ENCODE measurements at places on chromosomes 12 and 14.

DNA sequence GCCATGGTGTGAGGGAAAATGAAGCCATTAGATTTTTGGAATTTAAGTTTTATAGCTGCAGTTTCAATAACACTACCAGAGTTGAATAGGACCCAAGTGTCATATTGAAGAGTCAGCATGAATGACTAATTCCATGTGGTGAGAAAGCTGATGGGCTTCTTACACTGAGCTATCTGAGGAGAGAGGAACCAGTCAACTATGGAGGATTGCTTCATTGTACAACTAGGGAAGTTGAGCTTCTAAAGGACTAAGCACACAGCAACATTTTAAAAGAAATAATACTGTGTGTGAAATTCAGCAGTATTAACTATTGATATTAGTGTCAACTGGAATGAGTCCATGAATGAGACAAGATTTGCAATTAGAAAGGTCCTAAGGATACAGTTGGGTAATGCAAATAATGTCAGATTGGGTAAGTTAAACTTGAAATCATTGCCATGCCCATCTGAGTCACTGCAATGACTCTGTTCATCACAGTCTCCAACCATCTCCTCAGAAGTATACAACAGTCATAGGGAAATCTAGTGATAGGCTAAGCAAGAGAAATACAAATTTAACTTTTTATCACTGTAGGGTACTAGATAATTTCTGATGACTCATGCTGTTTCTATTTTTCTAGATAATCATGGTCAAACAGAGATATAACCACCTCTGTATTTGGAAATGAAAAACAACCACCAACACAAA, 394.2 kb downstream of the FSCB start:
- no peak for DNase-seq

DNA sequence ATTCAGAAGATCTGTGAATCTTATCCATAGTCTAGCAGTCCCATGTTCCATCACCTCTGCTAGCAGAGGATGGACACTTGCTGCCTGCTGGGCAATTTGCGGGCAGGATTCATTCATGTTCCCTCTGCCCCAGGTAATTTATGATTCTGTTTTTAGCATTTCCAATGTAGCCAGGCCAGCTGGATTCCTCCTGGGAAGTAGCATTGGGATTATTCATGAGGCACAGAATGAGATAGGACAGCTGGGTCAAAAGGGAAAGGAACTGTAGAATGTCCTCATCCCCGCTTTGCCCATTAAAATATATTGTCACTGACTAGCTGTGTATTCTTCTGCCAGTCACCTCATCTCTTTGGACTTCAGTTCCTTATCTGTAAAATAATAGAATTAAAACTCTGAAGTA, 68.7 kb downstream of the SLC35F4 start:
- DNase-seq: no peak

DNA sequence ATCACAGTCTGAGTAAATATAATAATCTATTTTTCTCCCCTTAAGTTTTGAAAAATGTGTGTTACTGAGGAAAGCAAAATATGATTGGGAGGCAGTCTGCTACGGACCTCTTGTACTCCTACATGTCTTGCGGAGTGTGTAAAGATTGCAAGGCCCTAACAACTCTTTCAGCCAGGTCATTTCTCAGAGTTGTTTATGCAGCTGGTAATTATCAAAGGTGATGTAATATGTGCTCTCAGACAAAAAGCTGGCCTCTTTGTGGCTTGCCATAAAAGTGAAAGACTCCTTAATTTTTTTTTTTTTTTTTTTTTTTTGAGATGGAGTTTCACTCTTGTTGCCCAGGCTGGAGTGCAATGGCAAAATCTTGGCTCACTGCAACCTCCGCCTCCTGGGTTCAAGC, 40.5 kb upstream of the MON2 start:
- DNase-seq: no peak

GRCh38 chr14:21308132-21308478, 28.2 kb downstream of the RPGRIP1 start:
- no peak for DNase-seq

DNA sequence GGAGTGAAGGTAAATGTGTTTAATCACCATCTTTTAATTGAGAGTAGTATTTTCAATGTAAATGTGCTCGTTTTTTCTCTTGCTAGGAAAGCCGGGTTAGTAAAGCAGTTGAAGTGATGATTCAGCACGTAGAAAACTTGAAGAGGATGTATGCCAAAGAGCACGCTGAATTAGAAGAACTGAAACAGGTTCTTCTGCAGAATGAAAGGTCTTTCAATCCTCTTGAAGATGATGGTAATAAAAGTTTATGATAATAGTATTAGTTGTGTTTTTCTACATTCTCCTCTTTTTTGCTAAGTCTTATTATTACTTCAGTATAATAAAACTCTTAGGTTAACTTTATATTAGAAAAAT, 93.9 kb downstream of the DNAI7 start:
- DNase-seq: no peak

GRCh38 chr12:92414170-92415070, 268.8 kb upstream of the BTG1 start:
- DNase-seq: no peak

GRCh38 chr12:32893043-32893442, 3.5 kb downstream of the PKP2 start:
- no peak for DNase-seq

- DNase-seq: no peak
Measured at GRCh38 chr12:23576372-23576771, 373.1 kb downstream of the SOX5 start.

- DNase-seq: no peak
Measured at GRCh38 chr14:55383541-55384140, 28.0 kb downstream of the ATG14 start.

DNA sequence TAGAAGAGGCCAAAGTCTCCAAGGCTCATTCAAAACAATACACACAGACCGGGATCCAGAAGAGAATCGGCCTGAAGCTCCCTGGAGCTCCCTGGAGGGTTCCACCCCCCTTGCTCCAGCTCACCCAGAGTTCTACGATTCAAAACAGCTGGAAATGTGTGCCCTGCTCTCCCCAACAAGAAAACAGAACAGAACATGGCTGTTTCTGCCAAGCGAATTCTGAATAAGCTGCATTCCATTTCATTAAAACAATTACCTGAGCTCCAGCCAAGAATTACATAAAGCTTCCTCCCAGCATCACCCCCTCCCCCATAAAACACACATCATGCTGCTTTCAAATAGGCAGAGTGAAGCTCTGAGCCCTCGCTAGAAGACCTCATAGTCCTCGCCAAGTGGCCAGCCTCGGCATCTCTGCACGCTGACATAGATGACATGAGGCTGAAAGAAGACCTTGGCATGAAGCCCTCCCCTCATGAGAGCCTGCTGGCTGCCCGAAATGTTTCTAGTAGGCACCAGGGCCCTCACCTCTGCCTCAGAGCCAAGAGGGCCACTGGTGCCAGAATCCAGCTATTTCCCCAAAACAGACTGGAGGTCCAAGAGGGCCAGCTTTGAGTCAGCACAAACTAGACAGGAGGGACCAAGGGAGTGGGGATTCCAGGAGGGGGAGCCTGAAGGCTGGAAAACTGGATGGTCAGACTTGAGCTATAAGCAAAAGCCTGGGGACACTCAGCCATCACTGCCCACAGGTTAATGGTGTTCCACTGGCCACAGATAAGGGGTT, 8.3 kb downstream of the PXN start:
- no peak for DNase-seq

GRCh38 chr12:94122591-94122990, 25.8 kb upstream of the PLXNC1 start:
- DNase-seq: no peak

DNA sequence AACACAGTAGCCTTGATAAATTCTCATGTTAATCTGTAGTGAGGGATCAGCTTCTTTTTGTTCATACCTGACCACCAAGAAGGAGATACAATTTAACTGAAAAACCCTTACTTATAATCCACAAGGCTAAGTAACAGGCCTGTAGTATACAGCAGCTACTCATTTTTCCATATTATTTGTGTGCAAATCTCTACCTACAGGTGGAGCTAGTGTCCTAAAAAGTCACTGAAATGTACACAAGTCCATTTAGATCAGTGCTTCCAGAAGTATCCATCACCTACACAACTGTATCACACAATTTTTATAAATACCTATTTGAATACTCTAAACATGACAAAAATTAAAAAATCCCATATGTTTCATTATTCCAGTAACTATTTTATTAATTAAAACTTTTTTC, 173.2 kb downstream of the SLC35F4 start:
- no peak for DNase-seq

- no peak for DNase-seq
Measured at GRCh38 chr12:51549637-51550036, 41.4 kb upstream of the SCN8A start.

GRCh38 chr14:87491816-87492215, 501.2 kb downstream of the GALC start:
- no peak for DNase-seq

- no peak for DNase-seq
Measured at GRCh38 chr14:94177806-94178205, 3.7 kb downstream of the PPP4R4 start.

DNA sequence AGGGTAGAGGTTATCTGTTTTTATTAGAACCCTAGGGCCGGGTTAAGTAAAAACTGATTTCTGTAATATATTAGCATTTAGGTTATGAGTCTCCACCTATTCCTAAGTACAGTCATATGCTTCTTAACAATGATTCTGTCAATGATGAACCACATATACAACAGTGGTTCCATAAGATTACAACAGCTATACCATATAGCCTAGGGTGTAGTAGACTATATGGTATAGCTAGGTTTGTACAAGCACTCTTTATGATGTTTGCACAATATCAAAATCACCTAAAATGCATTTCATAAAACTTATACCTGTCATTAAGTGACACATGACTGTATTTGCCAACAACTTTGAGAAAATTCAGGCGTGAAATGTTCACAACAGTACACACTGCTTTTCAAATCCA, 110.6 kb downstream of the RPL10L start:
- DNase-seq: no peak

GRCh38 chr14:103329401-103330347, 4.4 kb upstream of the EIF5 start:
- DNase-seq: no peak

DNA sequence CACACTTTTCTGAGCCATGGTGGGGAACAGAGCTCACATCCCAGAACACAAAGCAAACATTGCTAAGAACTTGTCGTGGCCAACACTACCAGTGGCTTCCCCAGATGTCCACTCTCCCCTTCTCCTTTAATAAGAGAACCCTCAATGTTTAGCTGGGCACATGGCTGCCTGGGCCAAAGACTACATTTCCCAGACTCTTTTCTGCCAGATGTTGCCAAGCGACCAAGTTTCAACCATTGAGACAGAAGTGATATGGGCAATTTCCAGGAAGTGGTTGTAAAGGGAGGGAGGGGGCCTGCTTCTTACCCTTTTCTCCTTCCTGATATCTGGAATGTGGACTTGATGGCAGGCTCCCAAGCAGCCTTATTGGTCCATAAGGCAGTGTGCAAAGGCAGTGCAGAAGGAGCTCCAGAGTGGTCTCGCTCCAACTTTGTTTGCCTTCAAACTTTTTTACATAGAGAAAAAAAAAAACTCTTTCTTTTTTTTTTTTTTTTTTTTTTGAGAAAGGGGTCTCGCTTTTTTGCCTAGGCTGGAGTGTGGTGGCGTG, 24.9 kb upstream of the JDP2 start:
- no peak for DNase-seq

DNA sequence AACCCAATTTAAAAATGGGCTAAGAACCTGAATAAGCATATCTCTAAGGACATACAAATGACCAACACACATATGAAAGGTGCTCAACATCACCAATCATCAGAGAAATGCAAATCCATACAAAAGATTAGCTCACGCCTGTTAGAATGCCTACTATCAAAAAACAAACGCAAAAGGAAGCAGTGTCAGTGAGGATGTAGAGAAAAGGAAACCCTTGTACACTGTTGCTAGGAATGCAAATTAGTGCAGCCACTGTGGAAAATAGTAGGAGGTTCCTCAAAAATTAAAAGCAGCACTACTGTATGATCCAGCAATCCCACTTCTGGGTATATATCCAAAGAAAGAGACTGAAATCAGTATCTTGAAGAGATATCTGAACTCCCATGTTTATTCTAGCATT, 133.0 kb downstream of the CPNE8 start:
- DNase-seq: no peak

GRCh38 chr14:69580009-69580577, 5.4 kb upstream of the CCDC177 start:
- no peak for DNase-seq

DNA sequence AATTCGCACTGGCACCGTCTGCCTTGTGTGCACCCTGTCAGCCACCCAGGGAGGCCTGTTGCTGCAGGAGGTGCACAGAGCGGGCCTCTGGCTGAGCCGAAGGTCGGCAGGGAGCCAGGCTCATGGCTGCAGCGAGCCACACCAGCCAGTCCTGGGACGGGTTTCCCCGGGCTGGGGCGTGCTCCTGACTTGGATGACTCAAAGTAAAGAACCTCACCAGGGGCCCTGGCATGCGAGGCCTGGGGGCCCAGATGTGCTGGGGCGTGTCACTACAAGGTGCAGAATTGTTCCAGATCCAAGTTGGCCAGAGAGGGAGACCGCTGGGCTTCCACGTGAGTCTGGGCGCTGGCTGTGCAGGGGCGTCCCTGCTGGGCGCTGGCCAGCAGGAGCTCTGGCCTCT, 34.5 kb downstream of the FBRSL1 start:
- no peak for DNase-seq

GRCh38 chr12:21542403-21542802, 16.3 kb downstream of the SPX start:
- no peak for DNase-seq

DNA sequence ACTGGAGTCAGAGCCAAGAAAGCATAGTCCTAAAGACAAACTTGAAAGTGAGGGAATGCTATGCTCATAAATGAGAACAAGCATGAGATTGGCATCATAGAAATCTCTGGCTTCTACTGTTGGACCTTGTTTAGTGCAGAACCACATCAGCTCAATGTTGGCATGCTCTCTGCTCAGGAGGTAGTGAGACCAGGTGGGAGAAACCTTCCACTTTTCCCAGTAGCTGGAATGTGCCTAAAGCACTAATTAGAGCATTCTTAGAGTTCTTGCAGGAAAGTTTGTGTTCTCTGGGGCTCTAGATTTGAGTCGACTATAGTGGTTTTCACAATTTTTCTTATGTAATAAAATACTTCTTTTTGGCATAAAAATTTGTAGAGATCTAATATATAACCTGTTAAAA, 159.7 kb upstream of the PRICKLE1 start:
- DNase-seq: no peak

DNA sequence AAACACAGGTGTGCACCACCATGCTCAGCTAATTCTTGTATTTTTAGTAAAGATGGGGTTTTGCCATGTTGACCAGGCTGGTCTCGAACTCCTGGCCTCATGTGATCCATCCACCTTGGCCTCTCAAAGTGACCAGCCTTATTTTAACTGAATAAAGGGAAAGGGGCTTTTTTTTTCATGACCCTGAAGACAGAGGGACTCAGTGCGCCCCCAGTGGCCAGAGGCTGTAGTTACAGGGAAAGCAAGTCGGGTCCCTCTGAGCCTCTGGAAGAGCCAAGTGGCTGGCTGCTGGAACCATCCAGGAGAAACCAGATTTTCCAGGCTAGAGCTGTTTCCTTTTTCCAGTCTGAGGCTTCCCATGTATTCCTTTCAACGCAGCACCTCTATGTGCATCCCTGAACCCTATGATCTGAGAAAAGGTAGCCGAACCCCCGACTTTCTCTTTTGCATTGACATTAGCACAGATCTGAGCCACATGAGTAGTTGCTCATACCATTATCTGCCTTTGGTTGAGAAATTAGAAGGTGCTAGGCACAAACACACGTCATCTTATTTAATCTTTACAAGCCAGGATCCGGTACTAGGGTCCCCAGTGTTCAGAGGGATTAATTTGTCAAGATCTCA, 342.7 kb downstream of the CACNA1C start:
- peak; percentile 31 for DNase-seq

- DNase-seq: no peak
Measured at GRCh38 chr12:112330706-112331105, 51.5 kb downstream of the HECTD4 start.

All from CD4-positive, alpha-beta T cell treated with Interleukin-4 for 4 hours (primary cell).